ENCODE measurements at places on chromosomes 2 and 18.

- H3K27ac ChIP-seq, result no peak overlapping the region
- H3K4me1 ChIP-seq, result no peaks in the 10 kb centered on the region
- H3K27me3 ChIP-seq, result no peaks in the 10 kb centered on the region
- DNase-seq, result no peak
- no peak overlapping the region for H3K4me3 ChIP-seq
These were observed 44.6 kb downstream of the SLC35F5 start for GRCh38 chr2:113711851-113712250.

DNA sequence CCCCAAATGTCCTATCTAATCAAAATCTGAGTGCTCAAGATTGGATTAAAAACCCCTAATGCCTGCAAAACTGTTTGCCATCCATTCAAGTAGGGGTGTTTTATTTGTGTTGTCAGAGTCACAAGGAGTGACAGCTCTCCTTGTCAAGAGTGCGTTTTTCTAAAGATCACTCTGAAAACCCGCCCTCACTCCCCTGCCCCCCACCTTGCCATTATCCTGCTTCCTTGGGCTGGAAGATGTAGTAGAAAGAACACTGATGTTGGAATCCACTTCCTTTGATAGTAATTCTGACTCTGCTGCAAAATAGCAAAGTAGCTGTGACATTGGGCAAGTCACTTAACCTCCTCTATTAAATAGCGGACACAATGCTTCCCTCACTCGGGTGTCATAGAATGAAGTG is 155.6 kb downstream of the TSN start:
- no peak overlapping the region for H3K27ac ChIP-seq
- H3K27me3 ChIP-seq, result no peaks in the 10 kb centered on the region
- no peaks in the 10 kb centered on the region for H3K4me1 ChIP-seq

DNA sequence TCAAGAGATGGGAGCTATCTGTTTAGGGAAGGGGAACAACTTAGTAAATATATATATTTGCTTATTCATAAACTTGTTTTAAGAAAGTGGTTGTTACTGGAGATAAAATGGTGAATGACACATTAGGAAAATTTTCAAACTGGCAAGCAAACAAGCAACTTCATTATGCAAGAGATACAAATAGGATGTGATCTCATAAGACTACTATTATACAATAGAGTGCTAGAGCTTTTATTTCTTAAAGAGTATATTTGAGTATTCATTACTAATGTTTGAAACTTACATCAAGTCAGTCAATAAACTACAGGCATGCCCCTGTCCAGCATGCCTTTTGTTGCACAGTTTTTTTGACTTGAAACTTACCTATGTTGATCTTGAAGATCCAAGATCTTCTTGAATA is 355.2 kb upstream of the KCNJ3 start:
- H3K27me3 ChIP-seq, result no peaks in the 10 kb centered on the region
- DNase-seq, result no peak
- no peaks in the 10 kb centered on the region for H3K4me1 ChIP-seq
- H3K36me3 ChIP-seq, result no peaks in the 10 kb centered on the region
- H3K27ac ChIP-seq, result no peak overlapping the region

DNA sequence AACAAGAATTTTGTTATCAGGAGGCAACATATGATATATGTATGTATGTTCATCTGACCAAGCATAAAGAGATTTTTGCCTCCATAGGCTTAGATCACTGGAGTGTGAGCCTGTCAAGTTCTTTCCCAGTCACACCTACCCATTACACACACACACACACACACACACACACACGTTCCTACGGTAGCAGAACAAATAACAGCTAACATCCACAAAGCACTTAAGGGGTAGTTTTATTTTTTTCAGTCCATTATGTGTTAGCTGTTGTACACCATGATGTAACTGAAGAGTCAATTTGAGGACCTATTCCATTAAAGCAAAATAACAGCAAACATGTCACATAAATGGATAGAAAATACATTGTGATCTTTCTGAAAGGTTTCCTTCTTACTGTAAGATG is 39.5 kb downstream of the UGP2 start:
- no peaks in the 10 kb centered on the region for H3K4me1 ChIP-seq
- no peak overlapping the region for H3K27ac ChIP-seq
- DNase-seq, result no peak
- H3K36me3 ChIP-seq, result peaks cover 16% of the 10 kb centered on the region
- no peaks in the 10 kb centered on the region for H3K27me3 ChIP-seq

- no peaks in the 10 kb centered on the region for H3K27me3 ChIP-seq
- H3K4me1 ChIP-seq, result peaks cover 9% of the 10 kb centered on the region
- no peaks in the 10 kb centered on the region for H3K36me3 ChIP-seq
- DNase-seq, result no peak
These were observed 73.9 kb downstream of the NEDD4L start for GRCh38 chr18:58117786-58118403.

DNA sequence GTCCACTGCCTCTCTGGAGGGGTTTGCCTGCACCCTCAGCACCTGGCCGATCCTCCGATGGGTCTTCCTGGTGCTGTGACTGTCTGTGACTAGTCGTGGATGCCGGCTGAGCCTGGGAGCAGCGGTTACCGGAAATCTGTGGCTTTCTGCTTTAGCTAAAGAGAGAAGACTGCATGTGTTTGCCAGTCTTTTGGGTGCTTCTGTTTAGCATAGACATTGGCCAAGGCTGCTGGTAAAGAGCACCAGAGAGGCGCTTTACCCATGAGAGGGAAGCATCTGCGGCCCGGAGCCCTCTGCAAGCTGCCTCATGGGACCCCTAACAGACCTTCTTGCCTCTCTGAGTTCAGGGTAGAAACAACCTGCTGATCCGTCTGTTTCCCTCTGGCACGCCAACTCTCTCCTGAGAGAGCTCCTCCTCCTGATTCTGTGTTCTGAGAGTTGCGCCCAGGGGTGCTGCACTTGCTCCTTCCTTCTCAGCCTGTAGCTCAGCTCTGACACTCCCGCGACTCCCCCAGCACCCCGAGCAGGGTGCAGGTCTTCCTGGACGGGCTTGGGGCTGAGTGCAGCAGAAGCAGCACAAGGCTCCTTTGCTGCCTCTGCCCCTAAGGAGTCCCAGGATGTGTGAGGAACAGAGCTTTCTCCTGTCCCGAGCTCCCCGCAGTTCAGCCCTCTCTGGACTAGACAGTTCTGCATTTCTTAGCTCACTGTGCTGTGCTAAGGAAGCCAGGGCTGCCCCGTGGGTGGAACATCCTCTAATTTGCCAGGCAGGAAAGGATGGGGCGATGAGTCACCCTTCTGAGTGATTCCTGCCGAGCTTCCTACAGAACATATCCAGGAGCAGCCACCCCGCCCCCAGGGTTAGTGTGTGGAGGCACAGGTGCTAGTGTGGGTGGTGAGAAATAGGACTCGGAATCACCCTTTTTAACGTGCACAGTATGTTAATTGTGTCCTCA is 203.2 kb downstream of the SH3RF3 start:
- no peak for DNase-seq
- H3K27me3 ChIP-seq, result no peaks in the 10 kb centered on the region
- H3K4me1 ChIP-seq, result peaks cover 35% of the 10 kb centered on the region
- no peaks in the 10 kb centered on the region for H3K36me3 ChIP-seq

GRCh38 chr2:172578860-172579512 is 23.1 kb downstream of the PDK1 start:
- peaks cover 4% of the 10 kb centered on the region for H3K4me1 ChIP-seq
- peaks cover 38% of the 10 kb centered on the region for H3K36me3 ChIP-seq
- H3K27ac ChIP-seq, result no peak overlapping the region
- H3K27me3 ChIP-seq, result no peaks in the 10 kb centered on the region
- DNase-seq, result no peak
- H3K4me3 ChIP-seq, result no peak overlapping the region

- no peaks in the 10 kb centered on the region for H3K27me3 ChIP-seq
- H3K4me1 ChIP-seq, result peaks cover 20% of the 10 kb centered on the region
- no peak for DNase-seq
These were observed 7.8 kb upstream of the ANXA4 start for GRCh38 chr2:69734035-69734611.

DNA sequence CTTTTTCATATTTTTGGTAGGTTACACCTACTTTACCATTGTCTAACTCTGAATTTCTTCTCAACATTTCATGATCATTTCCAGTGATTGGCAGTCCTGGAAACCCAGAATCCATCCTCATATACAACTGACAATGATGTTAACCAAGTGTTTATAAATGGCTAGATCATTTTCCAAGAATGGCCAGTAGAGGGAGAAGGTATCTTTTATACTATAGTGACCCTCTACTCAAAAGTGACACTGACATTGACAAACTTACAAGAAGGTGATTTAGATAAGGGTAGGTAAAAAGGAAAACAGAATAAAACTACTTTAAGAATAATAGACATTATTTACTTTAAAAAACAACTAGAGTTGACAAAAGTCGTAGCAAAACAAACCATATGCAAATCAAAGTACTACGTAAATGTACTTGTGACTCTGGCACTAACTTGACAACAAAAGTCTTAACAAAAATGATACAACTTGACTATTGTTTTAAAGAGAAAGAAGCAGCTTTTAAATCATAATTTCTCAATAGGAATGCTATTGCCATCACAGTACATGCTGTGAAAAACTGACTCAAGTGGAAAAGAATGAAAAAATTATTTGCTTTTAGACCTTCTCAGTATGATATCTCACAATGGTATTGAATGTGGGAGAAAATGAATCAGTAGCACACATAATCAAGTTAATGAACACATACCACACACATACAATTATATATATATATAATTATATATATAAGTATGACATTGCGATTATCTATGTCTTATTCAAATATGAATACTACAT is 76.6 kb upstream of the GRB14 start:
- no peaks in the 10 kb centered on the region for H3K36me3 ChIP-seq
- no peaks in the 10 kb centered on the region for H3K4me1 ChIP-seq
- DNase-seq, result no peak
- H3K27ac ChIP-seq, result no peak overlapping the region
- no peak overlapping the region for H3K4me3 ChIP-seq

DNA sequence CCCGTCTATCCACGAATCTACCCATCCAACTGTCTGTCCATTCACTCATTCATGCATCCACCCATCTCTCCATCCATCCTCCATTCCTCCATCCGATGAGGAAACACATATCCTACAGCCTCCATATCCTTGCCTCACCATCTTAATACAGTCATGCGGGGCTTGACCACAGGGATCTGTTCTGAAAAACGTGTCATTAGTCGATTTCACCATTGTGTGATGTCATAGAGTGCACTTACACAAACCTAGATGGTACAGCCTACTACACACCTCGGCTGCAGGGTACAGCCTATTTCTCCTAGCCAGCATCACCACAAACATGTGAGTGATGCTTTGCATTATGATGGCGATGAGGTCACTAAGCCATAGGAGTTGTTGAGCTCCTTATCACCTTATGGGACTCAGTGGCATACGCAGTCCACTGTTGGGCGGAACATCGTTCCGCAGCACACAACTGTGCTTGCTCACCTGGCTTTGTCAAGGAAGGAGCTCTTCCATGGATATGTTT is 1.9 kb upstream of the NT5DC4 start:
- H3K4me3 ChIP-seq, result no peak overlapping the region
- H3K36me3 ChIP-seq, result no peaks in the 10 kb centered on the region
- H3K27ac ChIP-seq, result no peak overlapping the region
- DNase-seq, result no peak
- no peaks in the 10 kb centered on the region for H3K27me3 ChIP-seq

- H3K27ac ChIP-seq, result no peak overlapping the region
- H3K36me3 ChIP-seq, result no peaks in the 10 kb centered on the region
- H3K4me1 ChIP-seq, result no peaks in the 10 kb centered on the region
- H3K27me3 ChIP-seq, result no peaks in the 10 kb centered on the region
- no peak overlapping the region for H3K4me3 ChIP-seq
- no peak for DNase-seq
These were observed 70.8 kb downstream of the FAM117B start for GRCh38 chr2:202705446-202706020.

DNA sequence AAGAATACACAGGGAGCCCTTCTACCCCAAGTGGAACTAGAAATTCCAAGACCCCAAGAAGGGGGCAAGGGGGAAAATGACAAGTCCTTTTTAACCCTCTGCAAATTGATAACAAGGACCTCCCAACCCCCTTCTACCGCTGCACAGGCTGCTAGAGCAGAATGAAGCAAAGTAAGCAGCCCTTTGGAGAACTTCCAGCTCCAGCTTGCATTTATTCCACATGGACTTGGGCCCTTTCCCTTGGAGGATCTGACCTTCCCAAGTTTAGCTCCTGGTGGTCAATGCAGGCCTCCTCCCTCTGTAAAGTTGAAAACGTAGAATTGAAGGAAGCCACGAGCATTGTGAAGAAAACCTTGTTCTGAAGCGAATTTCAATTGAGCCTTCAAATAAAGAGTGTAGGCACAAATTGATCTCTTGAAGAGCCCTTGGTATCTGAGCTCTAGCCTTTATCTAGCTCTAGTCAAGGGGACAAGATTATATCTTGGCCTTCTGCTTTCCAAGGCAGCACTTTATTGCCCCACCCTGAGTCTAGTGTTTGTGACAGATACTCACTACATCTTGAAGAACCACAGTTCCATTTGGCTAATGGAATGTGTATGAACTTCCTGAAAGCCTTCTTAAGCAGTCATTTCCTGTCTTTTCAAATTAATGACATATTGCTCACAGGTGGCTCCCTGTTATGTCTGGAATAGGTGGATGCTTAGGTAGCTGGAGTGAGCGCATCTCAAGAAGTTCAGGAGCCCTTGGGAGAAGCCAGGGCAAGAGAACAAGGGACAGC is 37.2 kb downstream of the SLC14A2 start:
- no peak overlapping the region for H3K4me3 ChIP-seq
- no peaks in the 10 kb centered on the region for H3K27me3 ChIP-seq
- H3K27ac ChIP-seq, result no peak overlapping the region
- H3K36me3 ChIP-seq, result no peaks in the 10 kb centered on the region
- no peaks in the 10 kb centered on the region for H3K4me1 ChIP-seq
- no peak for DNase-seq

- no peak overlapping the region for H3K27ac ChIP-seq
- H3K27me3 ChIP-seq, result no peaks in the 10 kb centered on the region
- no peak overlapping the region for H3K4me3 ChIP-seq
- DNase-seq, result no peak
- no peaks in the 10 kb centered on the region for H3K4me1 ChIP-seq
- no peaks in the 10 kb centered on the region for H3K36me3 ChIP-seq
These were observed 42.5 kb downstream of the MOB4 start for GRCh38 chr2:197558393-197558792.

- H3K27ac ChIP-seq, result no peak overlapping the region
- no peaks in the 10 kb centered on the region for H3K27me3 ChIP-seq
- H3K4me3 ChIP-seq, result no peak overlapping the region
- H3K36me3 ChIP-seq, result no peaks in the 10 kb centered on the region
- H3K4me1 ChIP-seq, result peaks cover 27% of the 10 kb centered on the region
- no peak for DNase-seq
These were observed 65.4 kb downstream of the ZCCHC2 start for GRCh38 chr18:62588217-62588616.

- no peak overlapping the region for H3K27ac ChIP-seq
- H3K4me1 ChIP-seq, result no peaks in the 10 kb centered on the region
- no peaks in the 10 kb centered on the region for H3K27me3 ChIP-seq
- DNase-seq, result no peak
- no peaks in the 10 kb centered on the region for H3K36me3 ChIP-seq
These were observed 349.7 kb upstream of the GALNT5 start for GRCh38 chr2:156907806-156908205.

DNA sequence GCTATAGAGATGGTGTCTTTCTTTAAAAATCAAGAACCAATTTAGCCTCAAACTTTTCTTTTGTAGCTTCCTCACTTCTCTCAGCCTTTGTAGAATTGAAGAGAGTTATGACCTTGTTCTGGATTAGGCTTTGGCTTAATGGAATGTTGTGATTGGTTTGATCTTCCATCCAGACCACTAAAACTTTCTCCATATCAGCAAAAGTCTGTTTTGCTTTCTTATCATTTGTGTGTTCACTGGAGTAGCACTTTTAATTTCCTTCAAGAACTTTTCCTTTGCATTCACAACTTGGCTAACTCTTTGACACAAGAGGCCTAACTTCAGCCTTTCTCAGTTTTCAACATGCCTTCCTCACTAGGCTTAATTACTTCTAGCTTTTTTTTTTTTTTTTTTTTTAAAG is 193.1 kb downstream of the ACOXL start:
- H3K4me3 ChIP-seq, result no peak overlapping the region
- H3K27ac ChIP-seq, result no peak overlapping the region
- no peaks in the 10 kb centered on the region for H3K36me3 ChIP-seq
- H3K27me3 ChIP-seq, result no peaks in the 10 kb centered on the region
- DNase-seq, result no peak
- no peaks in the 10 kb centered on the region for H3K4me1 ChIP-seq

All from GM12878 (cell line).